A549 treated with CORT108297 at 1 μM for 4 hours (cell line): ENCODE measurements at places on chromosomes 4 and X. TPM values are rescaled to one million over a fixed set of nuclear protein-coding genes. Genes with fewer than 3 reads are reported as not detected.

The CTAG1A gene
- not detected in 5 replicates for total RNA-seq

The PLA2G12A gene
- total RNA-seq, result 4.4 to 13.6 TPM (median 11.1 TPM) in 5 replicates

The GABRB1 gene
- total RNA-seq, result not detected in 5 replicates

The TRAPPC2 gene
- 6.4 to 10.5 TPM (median 7.6 TPM) in 5 replicates for total RNA-seq

The SLC25A43 gene
- 27.8 to 34.1 TPM (median 32.5 TPM) in 5 replicates for total RNA-seq

The GPR173 gene
- not detected in 5 replicates for total RNA-seq

The HMGN5 gene
- total RNA-seq, result 2.2 to 4.3 TPM (median 2.3 TPM) in 5 replicates

The MAOB gene
- total RNA-seq, result 0.09 to 0.24 TPM (median 0.16 TPM) in 5 replicates

The PCDH10 gene
- 0.10 to 0.26 TPM (median 0.13 TPM) in 5 replicates for total RNA-seq

The SPANXA2 gene
- total RNA-seq, result 0.16 to 0.18 TPM in 2 of 5 replicates, not detected in the others

The UGT2B11 gene
- total RNA-seq, result 0.05 to 0.16 TPM (median 0.07 TPM) in 5 replicates
